Activated naive CD4-positive, alpha-beta T cell treated with anti-CD3 and anti-CD28 coated beads, Interleukin-2, amount 50 U/mL, for 16 hours (primary cell): ENCODE measurements at places on chromosomes 2 and 18.

DNA sequence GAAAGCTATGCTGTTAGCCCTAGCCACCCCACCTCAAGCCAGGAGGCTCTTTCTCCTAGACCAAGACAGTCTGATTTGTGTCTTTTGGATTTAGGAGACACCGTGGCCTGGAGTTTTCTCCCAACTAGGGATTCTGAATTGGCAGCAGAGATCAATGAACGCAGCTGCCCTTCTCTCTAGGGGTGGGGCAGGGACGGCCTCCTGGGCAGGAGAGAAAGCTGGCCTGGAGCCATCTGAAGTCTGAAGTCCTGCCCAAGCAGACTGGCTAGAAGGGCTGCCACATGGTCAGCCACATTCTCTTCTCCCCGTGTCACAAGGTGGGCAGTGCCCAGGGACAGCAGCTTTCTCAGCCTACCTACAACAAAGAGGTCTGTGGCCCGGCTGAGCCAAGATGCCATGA lies 45.1 kb downstream of the PIEZO2 start:
- no peak for DNase-seq

GRCh38 chr18:46624127-46624526 lies 32.9 kb downstream of the LOXHD1 start:
- peak; percentile 14 for DNase-seq

DNA sequence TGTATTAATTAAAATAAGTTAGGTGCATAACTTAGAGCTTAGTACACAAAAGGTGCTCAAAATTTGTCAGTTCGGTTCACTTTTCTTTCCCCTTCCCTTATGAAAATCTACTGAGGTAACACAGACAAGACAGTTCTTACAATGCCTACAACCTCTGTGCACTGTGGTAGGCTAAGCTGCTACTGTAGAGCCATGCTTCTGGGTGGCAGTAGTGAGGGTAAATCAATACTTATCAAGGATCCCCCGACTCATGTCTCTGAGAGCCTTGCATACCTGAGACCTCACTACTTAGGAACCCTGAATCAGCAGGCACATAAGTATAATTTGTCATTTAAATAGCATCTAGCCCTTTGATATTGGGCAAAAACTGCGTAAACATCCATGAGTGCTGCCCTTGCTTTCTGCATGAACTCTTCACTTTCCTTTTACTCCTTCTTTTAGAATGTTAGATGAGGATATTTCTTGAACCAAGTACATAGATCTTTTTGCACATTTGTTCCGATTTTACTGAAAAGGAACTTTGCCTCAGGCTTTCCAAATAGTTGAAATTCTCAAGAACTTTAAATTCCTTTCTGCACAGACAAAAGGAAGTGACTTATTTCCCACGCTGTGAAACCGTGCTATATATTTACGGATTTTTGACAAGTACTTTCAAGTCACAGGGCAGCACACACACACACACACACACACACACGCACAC lies 234.4 kb downstream of the TRIB2 start:
- DNase-seq, result no peak

GRCh38 chr18:26524504-26525351 lies 23.6 kb downstream of the KCTD1 start:
- DNase-seq, result no peak
